ENCODE measurements at places on chromosomes 6 and 20.

- no peak for DNase-seq
These were observed 38.9 kb upstream of the TNFAIP3 start for GRCh38 chr6:137827977-137828810.

- no peak for DNase-seq
These were observed 44.9 kb downstream of the SNX9 start for GRCh38 chr6:157867981-157868380.

DNA sequence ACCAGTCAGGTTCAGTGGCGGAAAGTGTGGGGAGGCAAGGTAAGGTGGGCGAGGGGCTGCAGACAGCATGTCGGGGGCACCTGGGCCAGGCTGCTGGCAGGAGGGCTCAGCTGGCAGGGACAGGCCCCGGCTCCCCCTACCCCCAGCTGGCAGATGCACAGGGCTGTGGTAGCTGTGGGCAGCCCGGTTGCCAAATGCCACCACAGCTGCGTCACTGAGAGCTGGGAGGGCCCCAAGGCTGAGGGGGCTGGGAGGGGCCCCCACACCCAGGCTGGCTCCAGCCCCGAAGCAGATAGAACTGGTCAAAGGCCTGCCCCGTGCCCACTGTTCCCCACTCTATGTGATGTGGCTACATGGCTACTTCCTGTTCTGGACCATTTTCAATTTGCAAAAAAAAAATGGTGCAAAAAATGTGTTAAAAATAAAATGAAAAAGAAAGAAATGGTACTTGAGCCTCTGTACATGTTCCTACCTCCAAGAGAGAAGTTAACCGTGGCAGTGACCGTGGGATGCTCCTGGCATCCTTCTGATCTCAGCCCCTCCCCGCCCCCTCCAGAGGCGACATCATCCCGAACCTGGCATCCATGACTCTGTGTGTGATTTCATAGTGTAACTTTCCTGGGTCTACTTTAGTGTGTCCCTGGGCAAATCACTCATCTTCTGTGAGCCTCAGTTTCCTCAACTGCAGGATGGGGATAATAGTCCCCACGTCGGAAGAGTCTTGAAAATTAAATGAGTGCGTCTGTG is 64.4 kb downstream of the UBE2V1 start:
- no peak for DNase-seq

DNA sequence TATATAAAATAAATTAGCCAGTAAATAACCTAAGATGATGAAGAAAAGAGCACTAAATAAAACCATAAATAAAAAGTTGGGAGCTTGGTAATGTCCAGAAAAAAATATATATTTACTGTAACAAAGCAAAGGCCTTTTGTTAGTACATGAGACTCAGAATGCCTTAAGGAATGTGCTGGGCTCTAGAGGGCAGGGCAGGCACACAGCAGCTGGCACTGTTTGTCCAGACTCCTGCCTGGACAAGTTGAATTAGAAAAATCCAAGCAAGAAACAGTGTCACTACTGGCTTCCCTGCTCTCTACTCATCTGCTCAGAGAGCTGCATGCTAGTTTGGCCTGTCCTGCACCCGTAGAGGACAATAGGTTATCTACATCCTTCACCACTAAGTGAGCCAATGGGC is 8.8 kb downstream of the DEFB129 start:
- no peak for DNase-seq

Data from T follicular helper cell (primary cell).